Renal cortical epithelial cell (primary cell): ENCODE measurements at places on chromosomes 4 and X.
A peak's percentile ranks its signal among the peaks of the same experiment; 100 is the strongest.

DNA sequence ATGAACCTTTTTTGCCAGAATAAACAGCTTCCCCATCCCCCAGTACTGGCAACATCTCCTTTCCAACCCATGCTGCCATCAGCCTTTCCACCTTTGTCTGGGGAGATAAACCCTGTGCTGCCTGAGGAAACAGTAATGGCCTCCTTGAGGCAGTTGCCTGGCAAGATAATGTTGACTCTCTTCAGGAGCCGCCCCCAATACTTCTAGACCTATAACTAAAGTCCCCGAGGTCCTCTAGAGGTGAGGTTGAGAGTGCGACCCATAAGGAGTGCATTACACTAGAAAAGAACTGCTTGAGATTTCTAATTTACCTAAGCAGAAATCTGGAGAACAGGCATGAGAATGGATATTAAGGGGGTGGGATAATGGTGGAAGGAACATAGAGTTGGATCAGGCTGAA lies 963.2 kb upstream of the PCDH7 start:
- no peak for DNase-seq

DNA sequence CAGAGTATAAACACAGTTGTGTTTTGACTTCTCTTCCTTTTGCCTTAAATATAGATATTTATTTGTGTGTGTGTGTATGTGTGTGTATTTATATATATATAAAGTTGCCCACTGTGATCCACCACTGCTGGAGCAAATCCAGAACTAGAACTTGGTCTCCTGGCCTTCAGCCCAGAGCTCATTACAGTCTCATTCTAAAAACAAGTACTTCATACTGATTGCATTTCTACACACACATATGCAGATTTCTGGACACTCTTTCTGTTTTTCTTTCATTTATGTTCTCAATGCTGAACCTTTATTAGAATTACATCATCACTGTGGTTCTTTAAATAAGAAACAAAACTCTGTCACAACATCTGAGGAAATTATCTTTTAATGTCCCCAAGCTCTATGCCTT lies 381 bp downstream of the TXK start:
- DNase-seq, result peak; percentile 12

GRCh38 chr4:36255577-36255976 lies 11.3 kb upstream of the ARAP2 start:
- peak; percentile 85 for DNase-seq

DNA sequence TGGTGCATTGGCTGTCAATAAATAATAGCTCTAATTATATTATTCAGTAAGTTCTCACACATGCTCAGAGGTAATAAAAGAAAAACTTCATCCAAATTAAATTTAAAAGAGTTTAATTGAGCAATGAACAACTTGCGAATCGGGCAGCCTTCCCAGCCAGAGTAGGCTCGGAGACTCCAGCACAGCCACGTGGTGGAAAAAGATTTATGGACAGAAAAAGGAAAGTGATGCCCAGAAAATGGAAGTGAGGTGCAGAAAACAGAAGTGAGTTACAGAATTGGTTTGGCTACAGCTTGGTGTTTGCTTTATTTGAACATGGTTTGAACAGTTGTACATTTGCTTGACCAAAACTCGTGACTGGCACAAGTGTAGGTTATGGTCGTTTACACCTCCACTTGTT lies 13.6 kb upstream of the BOD1L1 start:
- DNase-seq, result no peak

DNA sequence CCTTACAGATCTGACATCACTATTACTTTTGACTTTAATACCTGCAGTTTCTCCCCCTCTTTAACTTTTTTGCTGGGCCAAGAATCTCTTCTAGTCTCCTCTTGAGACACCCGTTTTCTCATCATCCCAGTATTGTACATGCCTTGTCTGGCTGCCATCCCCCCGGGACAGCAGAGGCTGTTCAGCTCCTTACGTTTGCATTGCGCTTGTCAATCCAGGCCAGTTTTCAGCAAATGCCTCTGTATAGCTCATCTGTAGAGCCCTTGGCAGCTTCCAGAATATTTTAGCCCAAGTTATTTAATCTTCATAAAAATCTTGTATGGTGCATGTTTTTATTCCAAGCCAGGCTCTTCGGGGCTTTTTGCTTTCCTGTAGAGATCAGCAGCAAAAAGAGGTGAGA lies 22.3 kb upstream of the HOPX start:
- DNase-seq, result no peak

DNA sequence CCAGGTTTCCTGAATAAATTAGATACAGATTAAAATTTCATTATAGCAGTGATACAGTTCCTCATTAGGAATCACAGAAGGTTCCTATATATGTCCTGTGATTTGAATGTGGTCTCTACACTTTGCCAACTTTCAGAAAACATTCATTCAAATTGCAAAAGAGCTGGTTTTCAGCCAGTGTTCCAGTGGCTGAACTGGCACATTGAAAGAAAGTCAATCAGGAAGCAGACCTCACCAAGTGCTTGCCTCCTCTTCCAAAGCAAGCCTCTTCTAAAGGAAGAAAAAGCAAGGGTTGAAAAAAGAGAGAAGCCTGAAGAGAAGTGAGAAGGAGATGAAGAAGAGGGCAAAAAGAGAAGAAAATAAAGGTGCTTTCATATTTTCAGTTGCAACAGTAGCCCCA lies 12.7 kb downstream of the KLHL34 start:
- DNase-seq, result no peak

- DNase-seq, result no peak
Measured at GRCh38 chr4:1599026-1599481, 85.1 kb downstream of the FAM53A start.

DNA sequence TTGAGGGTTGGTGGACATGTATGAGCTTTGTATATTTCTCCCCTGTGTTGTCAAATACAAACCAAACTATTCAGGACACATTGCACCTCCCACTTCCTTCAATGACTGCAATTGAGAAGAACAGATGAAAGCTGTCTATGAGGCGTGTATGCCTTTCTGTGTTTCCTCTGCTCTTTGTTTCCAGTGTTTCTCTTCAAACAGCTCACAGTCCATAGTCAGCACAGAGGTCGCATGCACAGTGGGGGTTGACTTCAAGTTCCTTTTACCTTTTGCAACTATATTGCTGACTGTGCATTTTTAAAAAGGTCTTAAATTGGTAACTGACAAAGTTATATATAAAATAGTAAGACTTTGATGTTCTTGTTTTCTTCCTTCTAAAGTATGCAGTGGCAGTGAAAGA lies 957.8 kb downstream of the C4orf33 start:
- no peak for DNase-seq

- no peak for DNase-seq
Measured at GRCh38 chr4:118729287-118730286, 44.4 kb downstream of the METTL14 start.

DNA sequence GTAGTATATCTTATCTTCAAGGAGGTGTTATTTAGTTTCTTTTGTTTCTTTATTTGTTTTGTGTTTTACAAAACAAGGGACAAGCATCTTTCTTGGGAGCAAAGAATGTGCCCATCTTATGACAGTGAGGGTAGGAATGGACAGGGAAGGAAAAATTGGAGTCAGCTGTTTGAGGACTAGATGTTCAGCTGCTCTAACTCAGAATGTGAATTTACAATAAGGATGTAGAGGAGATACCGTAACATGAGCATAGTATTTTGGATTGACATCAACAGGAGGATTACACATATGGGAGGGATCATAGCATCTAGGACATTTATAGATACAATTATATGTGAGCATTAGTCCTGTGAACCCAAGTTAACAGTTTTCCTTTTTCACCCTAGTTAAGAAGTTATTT lies 89.0 kb upstream of the GK2 start:
- no peak for DNase-seq

DNA sequence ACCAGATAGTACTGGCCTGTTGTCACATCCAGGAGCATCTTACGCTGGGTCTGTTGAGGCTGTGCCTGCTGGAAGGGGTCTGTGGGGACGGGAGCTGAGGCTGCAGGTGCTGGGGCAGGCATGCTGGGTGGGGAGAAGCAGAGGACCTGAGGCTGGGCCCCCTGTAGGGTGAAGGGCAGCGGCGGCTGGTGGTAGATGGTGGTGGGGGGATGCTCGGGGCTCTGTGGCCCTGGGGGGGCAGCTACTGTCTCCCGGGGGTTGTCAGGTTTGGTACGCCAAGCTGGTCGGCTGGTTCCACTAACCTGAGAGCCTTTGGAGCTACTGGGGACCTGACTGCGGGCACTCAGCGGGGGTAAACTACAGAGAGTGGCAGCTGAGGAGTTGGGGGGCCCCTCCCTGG lies 7.8 kb downstream of the C4orf54 start:
- DNase-seq, result no peak

GRCh38 chr4:176451443-176451842 lies 131.7 kb downstream of the SPCS3 start:
- DNase-seq, result no peak

DNA sequence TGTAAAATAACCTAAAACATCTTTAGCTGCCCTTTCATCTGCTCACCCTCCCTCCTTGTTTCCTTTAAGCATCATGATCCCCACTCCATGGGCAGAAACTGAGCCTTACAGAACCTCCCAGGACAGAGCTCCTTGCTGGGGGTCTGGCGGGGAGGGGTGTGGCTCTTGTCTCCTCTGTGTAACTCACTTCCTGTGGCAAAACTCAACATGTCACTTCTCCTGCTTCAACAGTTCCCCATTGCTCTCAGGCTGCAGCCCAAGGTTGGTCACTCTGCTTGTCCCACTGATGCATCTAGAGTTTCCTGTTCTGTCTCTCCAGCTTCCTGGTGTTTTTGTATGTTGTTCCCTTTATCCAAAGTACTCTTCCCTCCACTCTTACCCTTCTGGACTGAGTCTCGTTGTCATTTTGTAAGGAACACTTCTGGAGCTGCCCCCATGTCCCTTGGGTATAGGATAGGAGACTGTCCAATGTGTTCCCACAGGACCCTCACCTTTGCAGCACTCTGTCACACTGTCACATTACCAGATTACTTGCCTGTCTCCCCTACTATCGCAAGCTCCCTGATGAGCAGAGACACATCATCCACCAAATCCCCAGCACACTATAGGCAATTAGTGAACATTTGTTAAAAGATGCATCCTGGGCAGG lies 19.6 kb downstream of the TMEM31 start:
- no peak for DNase-seq

DNA sequence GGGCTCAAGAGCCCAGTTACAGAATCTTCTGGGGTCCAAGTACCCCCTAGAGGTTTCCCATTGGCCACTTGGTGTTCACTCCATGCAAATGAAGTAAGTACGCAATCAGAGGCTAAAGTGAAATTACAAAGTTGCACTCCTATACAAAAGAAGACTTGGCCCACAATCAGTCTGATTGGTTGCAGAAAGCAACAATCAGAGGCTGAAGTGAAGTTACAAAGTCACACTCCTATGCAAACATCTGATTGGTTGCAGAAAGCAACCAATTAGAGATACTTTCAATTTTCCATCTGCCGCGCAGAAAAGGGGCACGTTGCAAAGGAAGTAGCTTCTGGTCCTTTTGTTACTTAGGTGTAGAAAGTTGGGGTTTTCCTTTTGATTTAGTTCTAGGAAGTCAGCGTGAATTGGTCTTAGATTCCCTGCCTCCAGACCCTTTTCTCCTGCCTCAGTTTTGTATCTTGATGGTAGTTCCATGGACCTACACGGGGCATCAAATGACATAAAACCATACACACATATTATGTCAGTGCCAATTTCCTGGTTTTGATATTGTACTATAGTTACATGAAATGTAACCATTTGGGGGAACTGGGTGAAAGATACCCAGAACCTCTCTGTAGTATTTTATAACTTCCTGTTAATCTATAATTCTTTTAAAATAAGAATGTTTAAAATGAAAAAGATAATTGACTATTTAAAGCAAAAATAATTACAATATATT lies 12.4 kb upstream of the PIN4 start:
- DNase-seq, result no peak

GRCh38 chr4:144338834-144339233 lies 198.3 kb upstream of the GYPA start:
- peak; percentile 35 for DNase-seq

DNA sequence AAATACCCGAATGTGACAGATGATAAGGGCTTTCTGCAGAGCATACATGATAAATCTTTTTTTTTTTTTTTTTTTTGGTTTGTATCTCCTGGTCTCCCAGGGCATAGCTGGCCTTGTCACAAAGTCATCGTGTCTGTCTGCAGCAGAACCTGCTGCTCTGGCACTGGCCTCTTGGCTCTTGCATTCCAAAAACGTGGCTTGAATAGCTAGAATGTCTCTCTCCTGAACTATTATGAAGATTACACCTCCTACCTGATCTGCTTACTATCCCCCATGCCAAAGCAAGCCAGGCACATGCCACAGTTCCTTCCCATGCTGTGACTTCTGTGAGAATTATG lies 50.4 kb upstream of the SCRG1 start:
- DNase-seq, result no peak

- peak; percentile 55 for DNase-seq
Measured at GRCh38 chr4:6972911-6973310, 63.3 kb downstream of the TBC1D14 start.

DNA sequence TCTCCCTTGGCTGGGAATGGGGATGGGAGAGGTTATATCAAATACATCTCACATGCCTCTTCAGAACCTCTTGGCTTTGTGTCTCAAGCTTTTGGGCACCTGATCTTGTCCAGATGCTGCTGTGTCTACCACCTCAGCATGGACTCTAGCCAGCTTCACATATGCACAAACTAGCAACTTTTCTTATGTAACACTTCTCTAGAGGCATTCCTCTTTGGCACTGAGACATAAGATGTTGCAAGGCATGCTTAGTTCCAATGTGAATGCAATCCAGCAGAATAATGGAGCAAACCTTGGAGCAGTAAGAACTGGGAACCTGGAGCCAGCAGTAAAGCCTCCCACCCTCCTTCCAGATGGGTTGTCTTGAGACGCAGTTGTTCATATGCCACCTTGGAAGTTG lies 113.4 kb upstream of the TMEM47 start:
- no peak for DNase-seq

- DNase-seq, result peak; percentile 70
Measured at GRCh38 chr4:94454405-94454804, 2.7 kb downstream of the PDLIM5 start.

GRCh38 chr4:5749568-5749967 lies 38.6 kb downstream of the EVC start:
- no peak for DNase-seq

- DNase-seq, result peak; percentile 30
Measured at GRCh38 chr4:139814323-139815015, 148.8 kb downstream of the MGST2 start.

- DNase-seq, result peak; percentile 33
Measured at GRCh38 chrX:54357414-54358377, at the start of gene WNK3. TSS of gene WNK3 (minus strand) at chrX:54358046.

- peak; percentile 98 for DNase-seq
Measured at GRCh38 chr4:105978684-105979296, 83.5 kb downstream of the NPNT start.

DNA sequence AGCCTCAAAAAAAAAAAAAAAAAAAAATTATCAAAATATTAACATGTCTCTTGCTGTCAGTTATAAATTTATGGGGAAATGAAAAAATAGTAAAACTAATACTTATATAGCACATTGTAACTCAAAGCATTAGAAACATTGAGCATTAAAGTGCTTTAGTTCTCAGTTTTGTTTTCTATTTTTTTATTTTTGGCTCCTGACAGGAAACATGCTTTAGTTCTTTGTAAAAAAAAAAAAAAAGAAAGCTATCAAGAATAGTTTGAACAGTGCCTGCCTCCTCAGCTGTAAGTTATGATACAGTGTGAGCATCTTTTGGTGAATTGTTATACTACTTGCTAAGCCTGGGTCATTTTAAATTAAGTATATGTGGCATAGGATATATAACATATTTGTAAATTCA lies 5.1 kb upstream of the CENPC start:
- no peak for DNase-seq
